ENCODE measurements at places on chromosomes 6 and 20.

GRCh38 chr20:24633026-24633425 is 163.6 kb downstream of the SYNDIG1 start:
- no peak for DNase-seq

DNA sequence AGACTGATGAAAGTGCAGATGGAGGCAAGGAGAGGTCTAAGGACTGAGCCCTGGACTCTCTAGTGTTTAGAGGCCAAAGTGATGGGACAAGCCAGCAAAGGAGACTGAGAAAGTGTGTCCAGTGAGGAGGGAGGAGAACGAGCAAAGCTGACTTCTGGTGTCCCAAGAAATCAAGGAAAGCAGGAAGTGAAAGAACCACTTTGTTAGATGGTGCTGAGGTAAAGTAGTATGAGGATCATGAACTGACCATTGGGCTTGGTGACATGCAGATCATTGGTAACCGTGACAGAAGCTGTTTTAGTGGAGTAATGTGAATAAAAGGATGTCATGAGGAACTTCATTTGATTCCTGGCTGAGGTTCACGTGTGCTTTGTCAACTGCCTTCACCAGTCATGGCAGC is 108.4 kb downstream of the SLX4IP start:
- DNase-seq: no peak

GRCh38 chr6:8750627-8751026 is 315.3 kb upstream of the SLC35B3 start:
- no peak for DNase-seq

- no peak for DNase-seq
These were observed 34.6 kb upstream of the PNPLA1 start for GRCh38 chr6:36235309-36235708.

- no peak for DNase-seq
These were observed 73.0 kb downstream of the RREB1 start for GRCh38 chr6:7180751-7181150.

DNA sequence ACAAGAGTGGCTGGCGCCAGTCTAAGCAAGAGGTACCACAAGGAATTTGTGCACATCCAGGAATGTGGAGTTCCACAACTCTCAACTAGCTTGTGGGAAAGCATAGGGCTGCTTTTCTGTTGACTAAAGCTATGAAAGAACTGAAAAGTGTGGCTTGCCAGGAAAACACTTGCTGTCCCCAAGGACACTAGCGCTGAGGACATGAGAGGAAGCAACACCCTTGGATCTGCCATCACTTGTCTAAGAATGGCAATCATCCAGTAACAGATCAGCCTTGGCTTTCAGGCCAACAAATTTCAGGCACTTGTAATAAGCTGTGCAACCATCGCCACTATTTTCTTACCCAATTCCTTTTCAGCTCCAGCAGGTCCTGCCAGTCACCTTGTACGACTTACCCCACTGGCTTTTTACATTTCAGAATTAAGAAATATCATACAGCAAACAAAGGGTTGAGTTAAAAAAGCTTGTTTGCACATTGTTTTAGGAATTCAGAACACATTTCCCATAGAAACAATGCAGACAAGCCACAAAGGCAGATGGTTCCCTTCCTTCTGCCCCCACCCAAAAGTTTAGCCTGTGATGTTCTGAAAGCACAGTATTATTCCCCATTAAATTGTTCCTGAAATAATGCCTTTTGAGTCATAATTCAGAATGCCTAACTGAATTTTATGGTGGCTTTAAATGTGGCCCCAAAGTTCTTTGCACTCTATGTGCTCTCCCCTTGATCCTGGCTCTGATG is 57.9 kb upstream of the SSTR4 start:
- no peak for DNase-seq

DNA sequence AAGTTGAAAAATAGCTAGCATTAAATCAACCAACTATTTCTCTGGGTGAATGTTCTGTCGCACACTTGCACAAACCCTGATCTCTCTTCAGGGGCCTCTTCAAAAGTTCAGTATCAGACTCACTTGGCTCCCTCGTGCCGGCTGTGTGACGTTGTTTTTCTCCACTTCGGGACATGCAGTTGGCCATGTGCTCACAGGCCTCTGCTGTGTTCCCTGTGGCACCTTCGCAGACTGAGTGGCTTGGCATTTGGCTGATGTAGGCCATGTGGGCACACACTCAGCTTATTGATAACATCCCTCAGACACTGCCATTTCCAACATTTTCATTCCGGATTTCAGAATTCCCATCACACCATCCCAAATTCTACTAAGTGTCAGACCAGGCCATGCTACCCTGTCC is 49.3 kb downstream of the PACRG start:
- DNase-seq: no peak

DNA sequence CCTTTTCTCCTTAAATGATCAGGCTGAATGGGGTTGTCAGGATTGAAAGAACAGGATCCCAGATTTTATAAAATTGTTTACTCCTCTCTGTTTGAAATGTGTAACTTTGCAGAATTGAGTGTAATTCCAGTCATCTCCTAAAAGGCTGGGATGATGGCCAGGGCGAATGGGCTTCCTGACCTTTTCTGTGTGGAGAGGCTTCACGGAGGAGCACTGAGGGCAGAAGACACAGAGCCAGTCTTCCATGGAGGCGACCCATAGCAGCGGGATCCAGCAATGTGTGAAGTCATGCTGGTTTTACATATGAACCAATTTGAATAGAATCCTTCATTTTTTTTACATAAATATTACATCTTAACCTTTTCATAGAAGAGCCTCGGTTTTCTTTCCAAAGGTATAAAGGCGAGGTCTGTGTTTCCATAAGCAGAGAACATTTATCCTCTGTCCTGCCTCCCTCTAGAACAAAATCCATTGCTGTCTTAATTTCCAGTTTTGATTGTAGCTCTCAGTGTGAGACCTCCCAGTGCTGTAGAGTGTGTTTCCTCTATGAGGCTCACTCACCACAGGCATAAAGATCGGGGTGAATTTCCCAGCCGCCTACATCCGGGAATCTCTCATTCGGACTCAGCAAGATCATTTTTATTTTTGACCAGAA is 369.7 kb upstream of the FLRT3 start:
- no peak for DNase-seq

DNA sequence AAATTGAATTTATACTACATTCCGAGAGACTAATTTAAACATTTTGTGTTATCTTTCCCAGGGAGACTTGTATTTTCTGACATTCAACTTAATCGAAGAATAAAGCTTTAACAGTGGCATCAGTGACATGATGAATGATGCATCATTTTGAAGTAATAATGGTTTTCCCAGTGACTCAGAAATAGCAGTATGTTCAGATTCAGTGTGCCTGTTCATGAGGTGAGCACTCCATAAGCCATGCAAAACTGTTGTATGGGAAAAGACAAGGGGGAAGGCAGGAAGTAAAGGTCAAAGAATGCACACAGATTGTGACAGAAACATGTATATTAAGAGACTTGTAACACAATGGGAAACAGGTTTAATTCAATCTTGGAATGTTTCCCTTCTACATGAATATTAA is 1348.2 kb upstream of the GJE1 start:
- no peak for DNase-seq

DNA sequence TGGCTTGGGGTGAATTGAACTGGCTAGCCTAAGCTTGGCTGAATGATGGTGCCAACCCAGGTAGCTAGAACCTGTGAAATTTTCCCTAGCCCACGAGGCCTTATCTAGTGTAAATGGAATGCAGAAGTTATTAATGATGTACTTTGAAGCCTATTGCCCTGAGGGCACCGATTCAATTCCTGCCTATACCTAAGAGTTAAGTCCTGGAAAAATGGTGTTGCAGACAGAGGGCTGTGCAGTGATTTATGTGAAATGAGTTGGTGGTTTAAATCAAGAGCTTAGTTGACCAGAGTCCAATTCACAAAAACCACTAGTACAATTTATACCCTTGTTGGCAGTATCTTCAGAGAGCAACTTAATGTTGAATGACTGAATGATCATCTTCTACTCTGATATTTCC is 373.8 kb upstream of the JAG1 start:
- no peak for DNase-seq

GRCh38 chr20:59356662-59357165 is 56.3 kb downstream of the EDN3 start:
- no peak for DNase-seq

Measured in NCI-H1105 (cell line).